ENCODE measurements at places on chromosomes 5 and 9.

- H3K4me3 ChIP-seq = no peak overlapping the region
- H3K36me3 ChIP-seq = no peaks in the 10 kb centered on the region
- H3K4me1 ChIP-seq = no peaks in the 10 kb centered on the region
- no peak for DNase-seq
- H3K27me3 ChIP-seq = no peaks in the 10 kb centered on the region
Observed at GRCh38 chr9:107874137-107874536, 384.6 kb upstream of the KLF4 start.

DNA sequence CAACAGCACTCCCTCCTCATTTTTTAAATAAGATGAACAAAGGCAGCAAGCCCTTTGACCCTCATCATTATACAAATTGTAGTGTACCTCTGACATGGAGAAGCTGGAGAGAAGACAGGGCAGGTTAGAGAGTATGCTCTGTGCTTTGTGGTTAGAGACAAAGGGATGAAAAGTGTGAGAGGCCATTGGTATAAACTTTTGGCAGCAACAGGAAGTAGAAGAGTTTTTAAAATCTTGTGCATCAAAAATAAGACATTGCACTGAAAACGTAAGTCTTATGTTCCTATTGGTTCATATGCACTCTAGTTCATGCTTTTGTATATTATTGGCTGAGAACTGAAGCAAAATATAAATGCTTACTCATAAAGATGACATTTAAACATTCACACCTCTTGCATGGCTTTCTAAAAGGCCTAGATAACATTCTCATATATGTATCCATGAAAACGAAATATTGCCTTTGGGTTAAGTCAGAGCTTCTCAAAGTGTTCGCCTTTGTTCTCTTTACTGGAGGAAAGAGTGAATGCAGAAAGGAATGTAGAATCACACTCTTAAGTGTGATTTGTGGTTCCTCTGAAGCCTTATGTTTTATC lies 158.0 kb downstream of the PALM2AKAP2 start:
- DNase-seq = no peak
- no peak overlapping the region for H3K27ac ChIP-seq
- H3K4me1 ChIP-seq = peaks cover 3% of the 10 kb centered on the region
- no peaks in the 10 kb centered on the region for H3K27me3 ChIP-seq
- H3K36me3 ChIP-seq = no peaks in the 10 kb centered on the region
- H3K4me3 ChIP-seq = no peak overlapping the region

GRCh38 chr5:154112255-154112654 lies 73.5 kb downstream of the MFAP3 start:
- DNase-seq = no peak
- H3K4me1 ChIP-seq = no peaks in the 10 kb centered on the region
- H3K4me3 ChIP-seq = no peak overlapping the region

DNA sequence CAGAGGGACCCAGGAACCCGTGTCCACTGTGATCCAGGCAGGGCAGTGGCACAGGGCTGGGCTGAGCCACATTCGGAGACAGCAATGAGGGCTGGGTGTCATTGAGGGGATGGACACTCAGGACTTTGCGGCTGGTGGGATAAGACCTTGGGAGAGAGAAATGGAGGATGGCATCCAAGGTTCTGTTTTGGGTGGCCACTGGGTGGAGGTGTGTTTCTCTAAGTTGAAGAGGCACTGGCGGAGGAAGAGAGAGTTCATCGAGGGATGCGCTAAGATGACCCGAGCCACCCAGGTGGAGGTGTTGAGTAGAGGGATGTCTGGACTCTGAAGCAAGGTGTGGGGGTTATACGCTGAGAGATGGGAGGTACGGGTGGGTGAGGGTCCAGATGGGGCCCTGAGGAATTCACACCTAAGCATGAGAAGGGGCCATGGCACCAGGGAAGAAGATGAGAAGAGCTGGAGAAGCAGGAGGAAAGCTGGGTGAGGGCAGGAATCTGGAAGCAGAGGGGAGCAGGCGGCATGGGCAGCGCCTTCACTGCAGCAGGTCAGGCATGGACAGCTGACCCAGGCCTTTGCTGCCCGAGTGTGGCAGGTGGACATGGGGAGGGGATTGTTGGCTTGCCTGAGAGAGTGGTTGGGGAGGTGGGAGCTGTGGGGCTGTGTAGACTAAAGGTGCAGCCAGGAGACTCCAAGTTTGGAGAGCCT lies 2.5 kb upstream of the SLC25A48 start:
- no peak for DNase-seq
- no peak overlapping the region for H3K4me3 ChIP-seq
- no peaks in the 10 kb centered on the region for H3K36me3 ChIP-seq
- H3K4me1 ChIP-seq = no peaks in the 10 kb centered on the region
- H3K27me3 ChIP-seq = peaks cover 12% of the 10 kb centered on the region

GRCh38 chr5:127358740-127359139 lies 68.1 kb downstream of the MEGF10 start:
- H3K4me1 ChIP-seq = no peaks in the 10 kb centered on the region
- no peak overlapping the region for H3K4me3 ChIP-seq
- peak; percentile 9 for DNase-seq
- H3K36me3 ChIP-seq = no peaks in the 10 kb centered on the region
- H3K27ac ChIP-seq = no peak overlapping the region
- H3K27me3 ChIP-seq = no peaks in the 10 kb centered on the region

DNA sequence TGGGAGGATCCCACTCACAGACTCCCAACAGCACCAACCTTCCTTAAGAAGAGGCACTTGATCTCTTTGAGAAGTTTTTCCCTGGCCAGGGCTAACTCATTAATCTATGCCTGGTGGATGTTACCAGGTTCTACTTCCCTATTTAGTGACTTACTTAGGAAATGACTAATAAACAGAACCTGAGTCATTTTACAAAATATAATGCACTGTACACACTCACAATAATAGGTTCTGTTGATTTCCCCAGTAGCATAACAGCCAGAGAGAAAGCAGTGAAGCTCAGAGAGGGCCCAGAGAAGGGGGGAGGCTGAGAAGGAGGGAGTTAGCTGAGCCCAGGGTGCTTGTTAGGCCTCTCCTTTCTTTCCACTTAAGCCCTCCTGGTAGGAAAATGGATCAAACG lies 27.1 kb downstream of the FRMD3 start:
- H3K4me1 ChIP-seq = no peaks in the 10 kb centered on the region
- no peaks in the 10 kb centered on the region for H3K27me3 ChIP-seq
- no peak overlapping the region for H3K4me3 ChIP-seq
- no peaks in the 10 kb centered on the region for H3K36me3 ChIP-seq
- DNase-seq = no peak

- DNase-seq = no peak
- H3K27ac ChIP-seq = no peak overlapping the region
- H3K27me3 ChIP-seq = no peaks in the 10 kb centered on the region
- no peaks in the 10 kb centered on the region for H3K4me1 ChIP-seq
Observed at GRCh38 chr5:134958755-134959154, 9.0 kb upstream of the CATSPER3 start.

GRCh38 chr5:153630546-153630945 lies 140.1 kb downstream of the GRIA1 start:
- no peak overlapping the region for H3K4me3 ChIP-seq
- peaks cover 11% of the 10 kb centered on the region for H3K4me1 ChIP-seq
- H3K27me3 ChIP-seq = no peaks in the 10 kb centered on the region
- DNase-seq = no peak

DNA sequence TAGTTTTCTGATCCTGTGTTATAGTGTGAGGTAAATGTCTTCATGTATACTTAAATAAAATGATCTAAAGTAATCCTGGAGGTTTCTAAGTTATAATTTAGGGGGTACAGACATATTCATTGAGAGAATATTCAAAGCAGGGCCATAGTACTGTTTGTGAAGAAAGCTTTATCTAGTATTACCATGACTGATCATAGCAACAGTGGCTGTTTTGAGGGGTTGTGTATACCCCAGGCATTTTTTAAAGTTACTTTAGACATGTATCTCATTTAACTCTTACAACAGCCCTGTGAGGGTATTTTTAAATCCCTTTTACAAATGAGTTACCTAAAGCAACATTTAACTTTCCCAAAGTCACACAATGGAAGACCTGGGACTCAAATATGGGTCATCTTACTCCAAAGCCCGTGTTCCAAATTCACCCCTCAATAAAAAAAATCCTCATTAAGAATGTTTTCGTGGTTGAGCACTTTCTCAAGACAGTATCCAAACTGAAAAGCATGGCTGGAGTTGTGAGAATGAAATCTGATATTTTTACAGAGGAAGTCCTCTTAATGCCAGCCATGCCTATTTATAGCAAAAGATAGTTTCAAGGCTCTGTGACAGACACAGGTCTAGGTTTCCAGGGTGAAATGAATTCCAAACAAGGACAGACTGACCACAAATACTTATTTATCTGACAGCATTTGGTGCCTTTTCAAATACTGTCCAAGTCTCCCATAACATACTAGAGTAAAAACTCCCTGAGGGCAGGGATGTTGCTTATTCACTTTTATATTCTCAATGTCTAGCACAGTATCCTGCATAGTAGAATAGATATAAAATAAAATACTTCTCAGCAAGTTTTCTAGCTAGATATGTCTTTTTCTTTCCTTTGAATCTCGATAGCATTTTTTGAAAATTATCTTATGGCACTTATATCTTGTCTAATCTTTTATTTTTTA lies 10.4 kb downstream of the STOM start:
- H3K36me3 ChIP-seq = peaks cover 2% of the 10 kb centered on the region
- no peaks in the 10 kb centered on the region for H3K27me3 ChIP-seq
- no peak overlapping the region for H3K4me3 ChIP-seq
- DNase-seq = no peak
- peak overlapping the region; percentile 88 for H3K27ac ChIP-seq
- H3K4me1 ChIP-seq = peaks cover 39% of the 10 kb centered on the region

DNA sequence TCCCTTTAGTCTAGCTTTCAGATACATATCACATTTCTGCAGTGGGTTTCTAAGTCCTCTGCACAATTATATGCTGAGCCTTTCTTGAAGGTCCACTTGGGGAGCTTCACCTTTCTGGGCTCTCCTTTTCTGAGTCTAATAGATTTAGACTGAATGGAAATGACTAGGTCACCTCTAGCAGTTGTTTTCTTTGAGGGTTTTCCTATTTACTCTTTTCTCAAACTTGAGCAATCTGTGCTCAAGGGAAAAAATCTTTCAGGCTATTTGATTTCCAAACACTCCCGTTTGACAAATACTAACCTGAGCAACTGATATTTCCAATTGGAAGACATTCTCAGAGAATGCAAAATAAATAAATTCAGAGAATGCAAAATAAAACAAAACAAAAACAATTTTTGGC lies 39.0 kb downstream of the ISOC1 start:
- no peak overlapping the region for H3K4me3 ChIP-seq
- no peaks in the 10 kb centered on the region for H3K27me3 ChIP-seq
- no peaks in the 10 kb centered on the region for H3K4me1 ChIP-seq
- no peak overlapping the region for H3K27ac ChIP-seq
- no peak for DNase-seq
- H3K36me3 ChIP-seq = no peaks in the 10 kb centered on the region

Data from fibroblast of lung (primary cell).